ENCODE measurements at places on chromosomes 3 and 15.
A peak's percentile ranks its signal among the peaks of the same experiment; 100 is the strongest.

- no peak for DNase-seq
These were observed 139.4 kb upstream of the SLC7A14 start for GRCh38 chr3:170725285-170725731.

GRCh38 chr15:60299452-60300047 is 98.2 kb downstream of the ANXA2 start:
- DNase-seq = no peak

DNA sequence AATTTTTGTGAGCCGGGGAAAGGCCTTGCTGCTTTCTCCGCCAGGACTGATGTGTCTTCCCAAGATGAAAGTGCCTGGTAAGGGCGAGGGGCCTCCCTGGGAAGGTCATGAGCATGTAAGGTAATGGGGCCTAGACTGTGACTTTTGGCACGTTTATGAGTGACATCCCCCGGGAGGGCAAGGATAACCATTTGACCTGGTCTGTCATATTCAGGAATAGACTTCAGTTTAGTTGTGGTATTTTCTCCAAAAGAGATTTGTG is 631 bp upstream of the CNBP start:
- DNase-seq = peak; percentile 24

DNA sequence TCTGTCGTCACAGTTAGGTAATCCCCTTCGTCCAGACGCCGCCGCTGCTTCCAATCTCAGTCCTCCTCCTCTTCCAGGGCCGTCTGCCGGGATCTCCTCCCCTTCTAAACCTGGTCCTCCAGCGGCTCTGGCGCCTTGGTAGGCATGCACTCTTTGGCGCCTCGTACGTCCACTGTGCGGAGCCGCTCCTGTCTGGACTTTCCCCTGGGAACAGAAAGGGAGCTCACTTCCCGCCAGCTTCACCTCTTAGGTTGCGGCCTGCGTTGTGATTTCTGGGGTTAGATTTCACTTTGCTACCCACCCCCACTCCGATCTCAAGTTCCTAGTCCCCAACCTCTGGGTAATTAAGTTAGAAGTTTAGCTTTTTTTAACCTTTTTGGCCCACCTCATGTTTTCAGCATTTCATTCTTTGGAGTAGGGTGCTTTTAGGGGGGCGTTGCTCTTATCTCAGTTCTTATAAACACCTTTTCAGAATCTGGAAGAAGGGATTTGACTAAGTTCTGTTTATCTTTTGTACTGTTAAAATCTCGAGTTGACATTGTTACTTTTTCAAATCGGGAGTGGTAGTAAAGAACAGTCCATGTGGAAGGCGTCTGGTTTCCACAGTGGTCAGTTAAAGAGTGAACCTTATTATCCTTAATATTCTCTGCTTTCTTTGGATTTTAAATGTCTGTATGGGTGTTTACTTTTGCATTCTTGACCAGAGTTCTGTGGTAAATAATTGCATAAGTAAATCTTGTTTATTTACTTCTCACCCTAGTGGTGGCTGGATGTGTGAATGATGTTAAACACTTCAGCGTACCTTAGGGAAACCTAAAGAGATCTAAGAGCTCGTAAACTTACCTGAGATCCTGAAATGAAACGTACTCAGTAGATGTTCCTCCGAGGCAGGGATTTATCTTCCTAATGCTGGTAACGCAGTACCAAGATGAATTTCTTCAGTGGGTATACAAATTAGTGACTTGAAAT is 611 bp downstream of the CTDSPL2 start:
- peak; percentile 34 for DNase-seq

DNA sequence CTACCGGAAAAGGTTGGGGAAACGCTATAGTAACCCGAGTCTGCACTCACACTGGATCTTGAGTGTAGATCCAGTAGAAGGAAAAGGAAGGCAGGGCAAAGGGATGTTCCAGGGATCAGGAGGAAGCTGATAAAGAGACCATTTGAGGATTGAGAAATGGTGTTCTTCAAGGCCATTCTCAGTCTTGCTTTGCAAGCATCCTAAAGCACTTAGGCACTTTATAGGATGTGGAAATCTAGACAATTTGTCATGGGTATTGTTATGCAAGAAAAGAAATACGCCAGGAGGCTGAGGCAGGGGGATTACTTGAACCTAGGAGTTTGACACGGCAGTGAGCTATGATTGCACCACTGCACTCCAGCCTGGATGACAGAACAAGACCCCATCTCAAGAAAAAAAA is 13.2 kb upstream of the SCAMP5 start:
- DNase-seq = no peak

DNA sequence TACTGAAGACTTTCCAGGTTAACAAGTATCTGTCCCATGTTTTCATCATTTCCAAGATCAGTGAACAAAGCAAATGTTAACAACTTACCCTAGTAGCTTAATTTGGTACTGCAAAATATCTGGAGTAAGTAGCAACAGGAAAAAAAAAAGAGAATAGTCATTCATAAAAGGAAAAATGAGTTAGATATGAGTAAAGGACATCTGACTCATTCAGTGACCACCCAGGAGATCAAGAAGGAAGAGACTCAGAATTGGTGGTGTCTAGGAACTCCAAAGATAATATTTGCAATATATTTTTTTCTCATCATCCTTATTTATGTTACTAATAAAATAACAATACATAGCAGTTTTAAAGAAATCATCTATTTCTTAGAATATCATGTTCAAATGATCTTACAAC is 253.8 kb upstream of the COL8A1 start:
- no peak for DNase-seq

- DNase-seq = no peak
These were observed 138.5 kb downstream of the NTRK3 start for GRCh38 chr15:88118035-88118434.

- no peak for DNase-seq
These were observed 23.9 kb downstream of the SLTM start for GRCh38 chr15:58909616-58910015.

- no peak for DNase-seq
These were observed 116.2 kb upstream of the KCNMB2 start for GRCh38 chr3:178420033-178420432.

DNA sequence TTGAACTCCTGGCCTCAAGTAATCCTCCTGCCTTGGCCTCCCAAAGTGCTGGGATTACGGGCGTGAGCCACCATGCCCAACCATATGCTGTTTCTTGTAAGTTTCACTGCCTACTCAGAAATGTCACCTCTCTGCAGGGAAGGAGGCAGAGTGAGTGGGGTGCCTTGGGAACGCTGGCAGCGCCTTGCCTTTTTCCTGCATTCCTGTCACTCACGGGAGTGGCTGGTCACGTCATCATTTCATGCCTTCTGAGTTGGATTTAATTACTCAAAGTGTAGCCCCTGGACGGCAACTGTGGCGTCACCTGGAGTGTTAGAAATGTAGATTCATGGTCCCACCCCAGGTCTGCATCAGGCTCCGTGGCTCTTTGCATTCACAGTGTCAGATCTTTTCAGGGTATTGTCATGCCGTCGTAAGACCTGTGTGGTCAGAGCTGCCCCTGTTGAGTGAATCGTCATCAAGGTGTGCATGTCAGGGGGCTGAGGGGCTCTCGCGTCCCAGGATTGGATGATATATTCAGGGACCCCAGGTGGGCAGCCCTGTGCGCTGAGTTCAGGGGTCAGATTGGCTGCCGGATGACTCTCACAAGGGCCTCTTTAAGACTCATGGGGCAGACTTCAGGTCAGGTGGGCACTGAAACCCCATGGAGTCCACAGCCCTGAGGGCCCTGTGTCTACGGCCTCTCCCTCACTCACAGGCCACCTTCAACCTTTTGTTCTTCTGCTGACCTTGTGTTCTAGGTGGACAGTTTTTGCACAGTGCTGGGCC is 65.9 kb upstream of the KLHL25 start:
- DNase-seq = no peak

- DNase-seq = no peak
These were observed 28.0 kb upstream of the RAB11A start for GRCh38 chr15:65841121-65841930.

DNA sequence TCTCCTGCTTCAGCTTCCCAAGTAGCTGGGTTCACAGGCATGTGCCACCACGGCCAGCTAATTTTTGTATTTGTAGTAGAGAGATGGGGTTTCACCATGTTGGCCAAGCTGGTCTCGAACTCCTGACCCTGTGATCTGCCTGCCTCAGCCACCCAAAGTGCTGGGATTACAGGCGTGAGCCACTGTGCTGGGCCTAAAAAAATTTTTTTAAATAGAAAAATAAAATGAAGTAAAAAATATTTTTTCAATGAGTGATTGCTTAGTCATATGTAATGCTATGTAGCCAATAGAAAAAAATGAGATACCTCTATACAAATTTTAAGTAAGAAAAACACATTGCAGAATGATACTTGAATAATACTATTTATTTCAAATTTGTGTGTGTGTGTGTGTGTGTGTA is 27.9 kb upstream of the SLC30A4 start:
- DNase-seq = no peak

- no peak for DNase-seq
These were observed 34.6 kb downstream of the MCTP2 start for GRCh38 chr15:94265982-94266381.

GRCh38 chr3:71464613-71465012 is 118.9 kb downstream of the FOXP1 start:
- DNase-seq = no peak

DNA sequence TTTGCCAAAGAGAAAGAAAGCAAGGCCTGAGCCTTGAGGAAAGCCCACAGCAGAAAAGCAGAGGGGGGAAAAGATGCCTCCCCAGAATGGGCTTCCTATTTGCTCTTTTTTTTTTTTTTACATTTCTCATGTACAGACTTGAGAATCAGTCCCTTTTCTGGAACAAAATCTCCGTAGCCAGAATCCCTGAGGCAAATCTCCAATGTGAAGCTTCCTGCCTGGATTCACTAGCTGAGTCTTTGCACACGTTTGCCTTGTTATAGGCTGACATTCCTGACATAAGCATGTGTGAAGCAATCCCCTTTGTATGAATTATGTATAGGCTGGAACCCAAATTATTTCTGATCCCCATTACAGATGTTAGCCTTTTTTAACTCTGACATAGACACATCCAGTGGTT is 52.2 kb upstream of the ACTL6A start:
- no peak for DNase-seq

- no peak for DNase-seq
These were observed 315.2 kb upstream of the PPP2R3A start for GRCh38 chr3:135650309-135650708.

DNA sequence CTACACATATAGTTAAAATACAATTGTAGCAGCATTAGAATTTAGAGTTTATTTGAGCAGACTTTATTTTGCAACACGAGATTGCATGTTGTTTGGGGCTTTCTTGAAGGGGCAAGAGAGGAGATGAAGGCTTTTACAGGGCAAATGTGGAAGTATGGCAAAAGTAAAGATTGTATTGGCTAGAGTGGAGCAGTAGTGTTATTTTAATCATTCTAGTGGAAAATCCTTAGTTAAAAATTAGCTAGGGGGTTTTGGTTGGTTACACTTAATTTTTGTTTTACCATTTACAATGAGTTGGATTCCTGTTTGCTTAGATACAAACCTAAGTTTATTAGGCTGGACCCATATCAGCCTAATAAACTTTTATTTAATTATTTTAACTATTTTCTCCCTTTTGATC is 4.6 kb downstream of the OR5H15 start:
- no peak for DNase-seq

DNA sequence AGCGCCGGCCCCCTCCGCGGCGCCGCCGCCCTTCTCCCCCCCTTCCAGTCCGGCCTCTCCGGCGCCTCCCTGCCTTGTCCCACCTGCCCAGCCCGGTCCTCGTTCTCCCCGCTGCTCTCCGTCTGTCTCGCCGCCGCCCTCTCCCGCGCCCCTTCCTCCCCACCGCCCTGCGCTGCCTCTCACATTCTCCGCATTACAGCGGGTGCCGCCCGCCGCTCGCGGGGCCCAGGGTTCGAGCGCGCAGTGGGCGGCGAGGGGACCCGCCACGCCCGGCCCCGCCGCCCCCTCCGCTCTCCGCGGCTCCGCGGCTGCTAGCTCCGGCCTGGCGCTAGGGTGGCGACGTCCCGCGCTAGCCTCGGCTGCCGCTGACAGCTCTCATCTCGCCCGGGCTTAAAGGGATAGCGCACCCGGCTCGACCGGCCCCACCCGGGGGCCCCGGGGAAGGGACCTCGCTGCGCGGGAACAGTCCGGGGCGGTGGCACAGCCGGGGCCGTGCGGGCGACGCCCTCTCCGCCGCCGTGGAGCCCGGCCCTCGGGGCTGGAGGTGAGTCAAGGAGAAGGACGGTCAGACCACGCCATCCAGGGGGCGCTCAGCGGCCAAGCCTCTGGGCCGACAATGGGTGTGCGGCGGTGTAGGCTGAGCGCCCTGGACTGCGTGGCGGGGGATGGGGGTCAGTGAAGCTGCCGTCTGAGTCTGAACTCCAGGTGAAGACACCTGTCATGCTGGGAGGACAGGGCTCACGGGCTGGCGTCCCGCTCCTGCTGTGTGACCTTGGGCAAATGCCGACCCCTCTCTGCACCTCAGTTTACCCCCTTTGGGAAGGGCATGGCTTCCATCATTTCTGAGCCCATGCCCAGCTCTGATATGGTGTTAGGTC is 187.4 kb upstream of the LINGO1 start:
- no peak for DNase-seq

GRCh38 chr3:30154853-30155252 is 451.5 kb upstream of the TGFBR2 start:
- DNase-seq = no peak

GRCh38 chr15:47484059-47484458 is 233.2 kb upstream of the SEMA6D start:
- DNase-seq = no peak

- DNase-seq = no peak
These were observed 185.8 kb upstream of the TTC14 start for GRCh38 chr3:180416111-180416594.

GRCh38 chr3:50604628-50605588 is 6.7 kb downstream of the CISH start:
- no peak for DNase-seq

GRCh38 chr3:68893600-68894239 is 38.6 kb downstream of the TAFA4 start:
- peak; percentile 52 for DNase-seq

GRCh38 chr15:78002996-78003395 is 74.5 kb downstream of the TBC1D2B start:
- DNase-seq = no peak

- DNase-seq = no peak
These were observed 15.3 kb downstream of the EXOSC7 start for GRCh38 chr3:44991326-44991725.

DNA sequence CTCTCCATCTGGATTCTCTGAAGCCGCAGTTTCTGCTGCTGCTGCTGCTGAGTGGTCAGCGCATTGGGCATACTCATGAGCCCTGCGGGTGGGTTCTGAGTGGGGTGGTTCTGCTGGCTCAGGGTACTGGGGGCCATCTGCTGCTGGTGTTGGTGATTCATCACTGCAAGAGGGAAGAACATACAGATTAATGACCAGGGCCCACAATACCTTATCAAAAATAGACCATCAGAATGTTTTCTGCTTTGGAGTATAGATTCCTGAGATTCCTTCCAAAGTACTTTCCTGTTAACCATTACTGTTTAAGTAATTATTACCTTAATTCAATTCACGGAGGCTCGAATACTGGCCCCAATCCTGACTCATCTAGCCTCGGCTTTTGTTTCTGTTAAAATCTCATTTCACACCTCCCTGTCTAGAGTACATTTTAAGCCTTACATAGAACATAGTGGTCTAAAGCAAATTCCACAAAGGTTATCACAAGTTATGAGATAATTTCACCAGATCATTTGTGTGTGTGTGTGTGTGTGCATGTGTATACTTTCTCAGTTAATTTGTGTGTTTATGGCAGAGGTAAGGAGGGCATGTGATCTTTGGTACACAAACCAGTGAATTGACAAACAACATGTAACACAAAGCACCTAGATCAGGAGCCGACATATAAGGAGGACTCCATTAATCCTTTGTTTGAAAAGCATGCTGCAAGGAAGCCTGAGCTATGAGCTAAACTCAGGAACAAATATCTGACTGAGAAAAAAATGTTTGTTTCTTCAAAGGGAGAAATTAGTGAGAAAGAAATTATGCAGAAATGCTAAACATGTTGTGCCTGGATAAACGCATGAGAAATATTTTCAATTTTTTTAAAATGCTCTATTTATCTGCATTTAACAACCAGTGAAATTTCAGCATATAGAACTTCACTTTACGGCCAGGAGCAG is 68.1 kb downstream of the TM4SF4 start:
- DNase-seq = no peak
